ENCODE measurements at places on chromosomes 13 and 19. TPM values are rescaled to one million over a fixed set of nuclear protein-coding genes. Genes with fewer than 3 reads are reported as not detected.

- DNase-seq: no peak
Measured at GRCh38 chr19:30017172-30017571, 75.1 kb downstream of the URI1 start.

GRCh38 chr19:52716522-52716921 lies 18.3 kb downstream of the ZNF611 start:
- DNase-seq: no peak

TIMM29 gene
- 33.2 TPM for polyA plus RNA-seq

- DNase-seq: no peak
Measured at GRCh38 chr13:59236309-59236919, 927.3 kb downstream of the DIAPH3 start.

ZNF808 gene
- 18.7 TPM for polyA plus RNA-seq

DNA sequence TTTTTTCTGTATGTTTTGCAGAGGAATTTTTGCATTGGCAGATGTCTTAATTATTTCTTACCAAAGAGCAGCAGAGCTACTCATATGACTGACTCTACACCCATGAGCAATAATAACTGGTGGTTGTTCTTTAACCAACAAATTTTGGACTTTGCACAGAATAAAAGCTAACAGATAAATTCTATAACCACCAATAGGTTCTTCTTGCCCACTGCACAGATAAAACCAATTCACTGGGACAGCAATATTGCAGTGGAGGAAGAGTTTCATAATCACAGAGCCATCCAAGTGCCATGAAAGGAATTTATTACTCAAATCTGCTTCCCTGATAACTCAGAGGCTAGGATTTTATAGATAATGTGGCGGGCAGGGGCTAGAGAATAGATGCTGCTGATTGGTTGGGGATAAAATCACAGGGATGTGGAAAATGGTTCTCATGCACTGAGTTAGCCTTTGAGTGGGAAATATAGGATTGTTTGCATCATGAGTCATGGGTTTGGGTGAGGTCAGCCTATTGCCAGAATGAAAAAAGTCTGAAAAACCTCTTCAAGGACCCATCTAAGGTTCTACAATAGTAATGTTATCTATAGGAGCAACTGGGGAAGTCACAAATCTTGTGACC lies 104.3 kb upstream of the PCDH17 start:
- no peak for DNase-seq

- DNase-seq: no peak
Measured at GRCh38 chr19:53102756-53103233, 427 bp downstream of the ZNF160 start.

- no peak for DNase-seq
Measured at GRCh38 chr13:111575719-111576118, 255.3 kb downstream of the TEX29 start.

- DNase-seq: no peak
Measured at GRCh38 chr13:98539666-98540065, 37.2 kb downstream of the STK24 start.

- no peak for DNase-seq
Measured at GRCh38 chr13:71274923-71275608, 591.9 kb downstream of the DACH1 start.

DNA sequence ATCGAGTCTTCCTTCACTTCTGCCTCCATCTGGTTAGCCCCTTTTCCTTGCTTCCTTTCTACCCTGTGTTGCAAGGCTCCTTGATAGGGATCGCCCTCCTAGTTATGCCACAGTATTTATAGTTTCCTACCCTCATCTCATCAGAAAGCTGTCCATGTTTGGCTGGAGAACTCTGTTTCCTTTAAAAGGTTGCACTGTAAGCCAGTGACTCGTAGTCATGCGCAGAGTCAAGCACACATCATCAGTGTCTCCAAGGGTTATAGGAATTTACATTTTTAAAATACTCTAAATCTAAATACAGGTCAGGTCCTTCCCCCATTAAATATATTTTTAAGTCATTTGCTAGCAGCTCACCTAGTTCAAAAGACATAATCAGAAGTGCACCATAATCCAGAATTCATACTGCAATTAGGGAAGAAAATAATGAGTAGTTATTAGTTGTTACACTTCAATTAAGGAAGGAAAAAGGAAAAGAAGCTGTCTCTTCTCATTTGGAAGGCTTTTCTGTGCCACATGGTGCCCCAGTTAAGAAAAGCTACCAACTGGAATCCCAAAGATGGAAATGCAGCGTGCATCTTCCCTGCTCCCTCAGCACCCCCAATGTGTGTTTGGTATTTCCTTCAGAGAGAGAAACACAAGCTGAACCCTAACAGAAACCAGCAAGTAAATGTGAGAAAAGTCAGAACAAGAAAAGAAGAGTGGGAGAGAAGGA lies 81.0 kb downstream of the GPR12 start:
- DNase-seq: no peak

NEK5 gene
- 6.7 TPM for polyA plus RNA-seq

DNA sequence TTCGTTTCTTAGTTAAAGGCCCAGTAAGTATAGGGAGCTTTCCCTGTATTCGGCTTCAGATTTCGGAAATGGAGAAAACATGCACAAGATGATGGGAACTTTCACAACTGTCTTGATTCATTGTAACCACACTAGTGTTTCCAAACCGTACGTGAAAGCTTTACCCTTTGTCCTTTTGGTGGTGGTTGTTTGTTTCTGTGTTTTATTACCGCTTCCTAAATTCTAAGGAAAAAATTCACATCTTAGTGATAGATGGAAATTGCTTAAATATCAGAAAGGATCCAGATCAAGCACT lies 504 bp upstream of the VWA8 start:
- no peak for DNase-seq

GRCh38 chr13:73261739-73262216 lies 203.0 kb downstream of the KLF5 start:
- no peak for DNase-seq

GRCh38 chr13:35388441-35389355 lies 87.8 kb downstream of the MAB21L1 start:
- peak; percentile 11 for DNase-seq

DNA sequence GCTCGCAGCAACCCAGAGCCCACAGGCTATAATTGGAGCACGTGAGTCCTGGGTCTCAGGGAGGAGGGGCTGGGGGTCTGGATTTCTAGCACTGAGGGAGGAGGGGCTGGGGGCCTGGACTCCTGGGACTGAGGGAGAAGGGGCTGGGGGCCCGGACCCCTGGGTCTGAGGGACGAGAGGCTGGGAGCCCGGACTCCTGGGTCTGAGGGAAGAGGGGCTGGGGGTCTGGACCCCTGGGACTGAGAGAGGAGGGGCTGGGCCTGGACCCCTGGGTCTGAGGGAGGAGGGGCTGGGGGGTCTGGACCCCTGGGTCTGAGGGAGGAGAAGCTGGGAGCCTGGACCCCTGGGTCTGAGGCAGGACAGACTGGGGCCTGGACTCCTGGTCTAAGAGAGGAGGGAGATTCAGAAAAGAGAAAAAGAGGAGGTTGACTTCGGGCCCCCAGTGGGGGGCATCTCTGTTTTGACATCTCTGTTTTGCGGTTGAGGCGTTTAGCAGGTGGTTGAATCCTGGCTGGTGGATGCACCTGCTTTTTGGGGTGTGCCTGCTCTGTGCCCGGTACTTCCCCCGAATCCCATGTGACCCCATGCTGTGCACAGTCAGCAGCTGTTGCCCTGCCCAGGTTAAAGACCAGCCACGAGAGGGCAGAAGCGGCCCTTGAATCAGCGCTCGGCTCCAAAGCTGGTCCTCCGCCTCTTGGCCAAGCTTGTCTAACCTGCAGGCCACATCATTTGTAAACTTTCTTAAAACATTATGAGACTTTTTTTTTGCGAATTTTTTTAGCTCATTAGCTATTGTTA lies 10.5 kb downstream of the PVR start:
- no peak for DNase-seq

GRCh38 chr13:80070024-80070703 lies 270.8 kb downstream of the SPRY2 start:
- no peak for DNase-seq

GFY gene
- not detected for polyA plus RNA-seq

DNA sequence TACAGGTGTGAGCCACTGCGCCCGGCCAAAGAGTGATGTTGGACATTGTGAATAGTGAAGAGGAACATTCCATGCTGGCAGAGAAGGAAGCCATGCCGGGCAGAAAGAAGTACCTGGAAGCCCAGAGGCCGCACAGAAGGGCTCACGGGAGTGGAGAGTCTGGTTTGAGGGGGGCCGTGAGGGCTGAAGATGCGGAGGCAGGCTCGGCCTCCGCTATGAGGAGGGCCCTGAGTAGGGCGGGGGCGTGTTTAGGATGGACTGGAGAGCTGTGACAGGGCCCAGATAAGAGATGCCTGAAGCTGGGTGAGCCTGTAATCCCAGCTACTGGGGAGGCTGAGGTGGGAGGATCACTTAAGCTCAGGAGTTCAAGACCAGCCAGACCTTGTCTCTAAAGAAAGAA lies 1.6 kb downstream of the JOSD2 start:
- DNase-seq: no peak

- DNase-seq: no peak
Measured at GRCh38 chr13:69828527-69828926, 279.1 kb upstream of the ATXN8OS start.

TPTE2 gene
- polyA plus RNA-seq: 0.11 TPM

DNA sequence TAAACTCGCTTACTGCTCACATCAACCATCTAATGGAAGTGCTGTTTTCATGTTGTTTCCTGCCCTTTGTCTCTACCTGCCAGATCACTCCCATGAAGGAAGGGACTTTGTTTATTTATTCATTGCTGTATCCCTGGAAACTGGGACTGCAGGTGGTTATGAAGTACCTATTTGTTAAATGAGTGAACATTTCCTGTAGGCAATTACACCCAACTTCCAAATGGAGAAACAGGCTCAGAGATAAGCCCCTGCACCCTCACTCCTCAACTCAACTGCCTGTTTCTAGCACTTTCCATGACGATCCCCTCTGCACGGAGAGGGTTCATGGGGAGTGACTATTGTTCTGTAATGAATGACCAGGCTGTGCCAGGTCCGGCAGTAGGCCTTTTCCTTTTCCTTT lies 1.9 kb upstream of the SELENOW start:
- DNase-seq: no peak

DNA sequence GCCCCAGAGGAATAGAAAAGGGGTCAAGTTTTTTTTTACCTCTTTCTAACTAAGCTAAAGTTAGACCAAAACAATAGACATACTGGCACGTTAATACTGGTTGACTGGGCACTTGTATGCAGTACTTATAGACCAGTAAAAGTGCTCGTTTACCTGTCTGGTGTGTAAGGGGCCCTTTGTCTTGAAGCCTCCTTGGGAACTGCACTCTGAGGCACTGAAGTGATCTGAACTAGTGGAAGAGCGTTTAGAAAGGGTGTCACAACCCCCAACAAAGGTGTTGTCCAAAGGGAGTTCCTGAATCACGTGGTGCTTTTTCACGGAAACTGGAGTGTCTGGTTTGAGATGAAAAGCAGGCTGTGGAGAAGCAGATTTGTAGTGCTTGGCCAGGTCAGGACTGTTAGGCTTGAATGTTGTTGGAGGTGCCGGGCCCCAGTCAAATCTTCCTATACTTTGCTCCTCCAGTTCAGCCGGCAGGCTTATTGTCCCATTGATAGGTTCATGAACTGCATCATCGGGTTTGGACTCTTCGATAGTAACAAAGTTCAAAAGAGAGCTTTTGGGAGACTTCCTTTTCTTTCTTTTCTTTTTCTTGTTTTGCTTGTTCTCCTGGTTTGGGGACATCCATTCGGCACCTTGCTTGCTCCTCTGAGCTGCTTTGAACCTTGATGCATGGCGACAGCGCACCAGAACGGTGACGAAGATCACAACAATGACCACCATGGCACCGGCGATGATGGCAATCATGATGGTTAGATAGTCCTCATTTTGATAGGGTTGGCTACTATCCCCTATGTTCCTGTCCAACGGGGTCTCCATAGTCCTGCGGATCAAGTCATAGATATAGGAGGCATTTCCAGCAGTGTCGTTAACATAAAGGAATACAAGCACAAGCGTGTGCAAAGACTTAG lies 4.6 kb downstream of the PCDH9 start:
- no peak for DNase-seq

C1QTNF9 gene
- polyA plus RNA-seq: 0.44 TPM

LYL1 gene
- polyA plus RNA-seq: 8.1 TPM

- no peak for DNase-seq
Measured at GRCh38 chr13:66415444-66415843, 814.7 kb downstream of the PCDH9 start.

- DNase-seq: no peak
Measured at GRCh38 chr19:408441-408901, 476 bp downstream of the C2CD4C start.

CADM4 gene
- polyA plus RNA-seq: 56.9 TPM

ANKLE1 gene
- 2.3 TPM for polyA plus RNA-seq

GRCh38 chr13:58852076-58852475 lies 1220.5 kb downstream of the PCDH17 start:
- no peak for DNase-seq

Measured in left renal cortex interstitium (tissue), 4 donors.